Caki2 (cell line): ENCODE measurements at places on chromosomes 16 and 17.

DNA sequence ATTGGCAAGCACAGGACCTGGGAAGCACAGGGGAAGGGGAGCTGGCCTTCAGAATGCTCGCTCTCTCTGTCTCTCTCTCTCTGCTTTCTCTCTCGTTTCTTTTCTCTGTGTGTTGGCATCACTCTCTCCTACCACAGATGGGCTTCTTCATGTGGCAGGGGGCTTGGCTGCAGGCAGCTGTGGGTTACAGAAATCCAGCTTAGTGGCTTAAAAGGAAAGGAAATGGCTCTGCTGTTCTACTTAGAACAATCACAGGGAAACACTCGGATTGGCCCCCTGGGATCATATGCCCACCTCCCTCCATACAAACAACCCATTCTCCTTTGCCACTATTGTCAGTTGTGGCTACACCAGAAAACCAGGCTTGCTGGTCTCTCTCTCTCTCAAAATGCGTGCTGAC is 20.4 kb downstream of the TBX2 start:
- DNase-seq: no peak

- no peak for DNase-seq
Observed at GRCh38 chr16:80631581-80631980, 90.8 kb downstream of the DYNLRB2 start.

GRCh38 chr17:67364847-67365737 is 1.3 kb downstream of the PSMD12 start:
- DNase-seq: no peak

- DNase-seq: peak; percentile 82
Observed at GRCh38 chr17:80855948-80856862, 135.4 kb upstream of the CHMP6 start.

DNA sequence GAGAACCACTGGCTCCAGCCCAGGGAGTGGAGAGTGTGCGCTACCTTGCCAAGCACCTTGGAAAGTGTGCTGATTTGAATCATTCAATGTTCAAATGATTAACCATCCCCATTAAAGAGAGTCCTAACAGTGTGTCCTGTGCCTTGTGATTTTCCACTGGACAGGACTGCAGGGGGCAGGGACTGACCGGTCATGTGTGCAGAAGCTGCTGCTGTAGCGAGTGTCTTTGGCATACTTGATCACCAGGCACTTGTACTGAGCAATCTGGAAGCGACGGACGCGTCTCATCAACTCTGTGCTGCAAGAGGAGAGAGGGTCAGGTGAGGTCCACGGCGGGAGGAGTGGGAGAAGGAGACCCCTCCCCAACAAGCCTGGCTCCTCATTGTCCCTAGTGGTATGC is 2.0 kb downstream of the TK1 start:
- DNase-seq: peak; percentile 75

GRCh38 chr16:86255966-86256365 is 254.4 kb upstream of the FOXF1 start:
- no peak for DNase-seq

GRCh38 chr16:159136-159849 is 6.5 kb upstream of the HBM start:
- DNase-seq: no peak
